ENCODE measurements at places on chromosomes 7 and 10.

- DNase-seq, result no peak
Observed at GRCh38 chr7:99829524-99830160, 1.8 kb downstream of the CYP3A43 start.

DNA sequence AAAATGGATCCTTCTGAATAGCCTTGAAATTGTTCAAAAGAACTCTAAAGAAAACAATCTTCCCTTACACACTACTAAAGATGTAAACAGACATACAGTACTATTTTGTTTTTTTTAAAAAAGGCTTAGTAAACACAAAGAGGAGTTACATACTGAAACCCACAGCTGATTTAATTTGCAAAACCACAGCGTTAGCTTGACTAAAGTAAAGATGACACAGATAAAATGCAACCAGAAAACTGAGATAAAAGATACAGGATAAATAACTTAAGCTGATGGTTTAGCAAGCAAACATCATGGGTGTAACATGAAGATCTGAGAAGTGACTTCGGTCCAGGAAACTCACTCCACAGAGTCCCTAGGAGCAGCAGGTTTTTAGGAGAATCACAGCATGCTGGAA lies 21.8 kb downstream of the PRKCQ start:
- DNase-seq, result no peak

GRCh38 chr10:12566161-12567115 lies 217.1 kb downstream of the CAMK1D start:
- no peak for DNase-seq

GRCh38 chr7:20219446-20220292 lies 2.5 kb upstream of the MACC1 start:
- DNase-seq, result no peak

- no peak for DNase-seq
Observed at GRCh38 chr10:52346394-52347326, 32.6 kb downstream of the DKK1 start.

DNA sequence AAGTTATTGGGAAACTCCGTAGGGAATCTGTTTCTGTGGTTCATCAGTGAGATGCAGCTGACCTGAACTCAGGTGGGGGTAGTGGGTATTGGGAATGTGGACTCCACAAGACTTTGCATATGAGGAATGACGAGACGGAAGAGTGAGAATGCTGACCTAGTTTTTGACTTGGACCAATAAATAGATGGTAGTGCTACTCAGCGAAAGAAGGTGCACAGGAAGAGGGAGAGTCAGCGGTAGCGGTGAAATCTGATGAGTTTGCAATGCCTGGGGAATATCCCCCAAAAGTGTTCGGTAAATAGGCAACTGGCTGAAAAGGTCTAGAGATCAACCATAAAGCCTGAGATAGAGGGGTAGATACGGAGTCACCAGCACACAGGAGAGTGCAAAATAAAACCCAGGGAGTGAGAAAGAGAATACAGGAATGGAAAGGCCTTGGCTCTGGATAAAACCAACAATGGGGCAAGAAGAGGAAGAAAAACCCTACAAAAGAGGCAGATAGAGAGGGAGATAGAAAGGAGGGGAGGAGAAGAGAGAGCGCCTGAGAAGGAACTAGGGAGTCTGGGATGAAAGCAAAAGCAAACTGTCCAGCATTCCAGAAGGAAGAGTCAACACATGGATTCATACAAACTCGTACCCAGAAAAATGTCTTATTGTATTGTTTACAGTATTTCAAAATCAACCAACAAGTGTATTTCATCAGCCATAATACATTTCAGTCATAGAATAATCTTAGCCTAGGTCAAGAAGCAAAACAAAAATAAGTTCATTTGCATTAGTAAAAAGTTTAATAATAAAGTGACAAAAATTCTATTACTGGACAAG lies 5.4 kb downstream of the ARHGAP21 start:
- DNase-seq, result no peak

- no peak for DNase-seq
Observed at GRCh38 chr7:939843-940242, 14.6 kb downstream of the ADAP1 start.

GRCh38 chr10:88433565-88434186 lies 149.4 kb downstream of the RNLS start:
- DNase-seq, result no peak

DNA sequence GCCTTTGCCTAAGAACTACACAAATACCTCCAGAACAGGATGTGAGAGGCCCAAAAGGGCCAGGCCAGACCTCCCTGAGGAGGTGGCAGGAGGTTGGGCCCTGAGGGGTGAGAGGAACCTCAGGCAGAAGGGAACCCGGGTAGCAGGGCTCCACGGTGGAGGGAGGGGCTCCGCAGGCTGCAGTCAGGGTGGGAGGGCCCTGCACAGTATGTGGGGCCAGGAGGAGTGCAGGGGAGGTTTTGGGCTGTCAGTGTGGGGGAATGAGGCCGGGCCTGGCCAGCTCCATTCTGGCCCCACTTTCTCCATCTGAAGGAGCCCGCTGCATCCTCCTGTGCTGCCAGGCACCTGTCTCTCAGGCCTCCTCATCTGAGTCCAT lies 25.9 kb downstream of the DNAJB12 start:
- no peak for DNase-seq

DNA sequence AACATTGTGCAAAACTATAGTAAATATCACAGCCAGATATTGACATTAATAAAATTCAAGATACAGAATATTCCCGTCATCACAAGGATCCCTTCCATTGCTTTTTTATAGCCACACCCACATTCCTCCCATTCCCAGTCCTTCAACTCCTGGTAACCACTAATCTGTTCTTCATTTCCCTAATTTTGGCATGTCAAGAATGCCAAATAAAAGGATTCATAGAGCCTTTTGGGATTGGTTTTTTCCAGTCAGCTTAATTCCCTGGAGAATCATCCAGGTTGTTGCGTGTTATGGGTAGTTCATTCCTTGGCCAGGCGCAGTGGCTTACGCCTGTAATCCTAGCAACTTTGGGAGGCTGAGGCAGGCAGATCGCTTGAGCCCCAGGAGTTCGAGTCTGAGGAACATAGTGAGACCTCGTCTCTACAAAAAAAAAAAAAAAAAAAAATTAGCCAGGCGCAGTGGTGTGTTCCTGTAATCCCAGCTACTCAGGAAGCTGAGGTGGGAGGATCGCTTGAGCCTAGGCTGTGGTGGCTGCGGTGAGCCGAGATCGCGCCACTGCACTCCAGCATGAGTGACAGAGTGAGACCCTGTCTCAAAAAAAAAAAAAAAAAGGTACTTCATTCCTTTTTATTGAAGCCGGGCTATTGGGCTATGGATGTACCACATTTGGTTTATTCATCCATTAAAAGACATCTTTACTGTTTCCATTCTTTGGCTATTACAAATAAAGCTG lies 2.7 kb downstream of the OGDH start:
- no peak for DNase-seq
